ENCODE measurements at places on chromosomes 12 and 14.

- DNase-seq: peak; percentile 76
These were observed 105.8 kb downstream of the TGFB3 start for GRCh38 chr14:75875958-75876357.

DNA sequence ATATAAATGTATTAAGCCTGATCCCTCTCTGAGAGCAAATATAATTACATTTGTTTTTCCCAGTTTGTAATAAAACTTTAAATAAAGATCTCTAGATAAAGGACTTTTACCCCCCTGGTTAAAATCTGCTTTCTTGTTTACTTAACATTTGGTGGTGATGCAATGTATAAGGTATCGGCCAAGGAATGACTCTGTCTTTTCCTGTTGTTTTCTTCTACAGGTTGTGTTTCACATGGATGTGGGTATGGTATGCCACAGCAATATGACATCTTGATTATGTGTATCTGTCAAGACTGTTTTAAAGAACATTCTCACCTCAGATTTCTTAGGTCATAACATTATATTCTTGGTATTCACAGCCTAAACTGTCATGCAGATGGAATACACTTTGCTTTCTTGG, 210.6 kb upstream of the NOVA1 start:
- DNase-seq: no peak

- no peak for DNase-seq
These were observed 27.7 kb upstream of the BBS10 start for GRCh38 chr12:76375939-76376338.

- no peak for DNase-seq
These were observed 7.5 kb upstream of the CHD4 start for GRCh38 chr12:6614513-6615172.

DNA sequence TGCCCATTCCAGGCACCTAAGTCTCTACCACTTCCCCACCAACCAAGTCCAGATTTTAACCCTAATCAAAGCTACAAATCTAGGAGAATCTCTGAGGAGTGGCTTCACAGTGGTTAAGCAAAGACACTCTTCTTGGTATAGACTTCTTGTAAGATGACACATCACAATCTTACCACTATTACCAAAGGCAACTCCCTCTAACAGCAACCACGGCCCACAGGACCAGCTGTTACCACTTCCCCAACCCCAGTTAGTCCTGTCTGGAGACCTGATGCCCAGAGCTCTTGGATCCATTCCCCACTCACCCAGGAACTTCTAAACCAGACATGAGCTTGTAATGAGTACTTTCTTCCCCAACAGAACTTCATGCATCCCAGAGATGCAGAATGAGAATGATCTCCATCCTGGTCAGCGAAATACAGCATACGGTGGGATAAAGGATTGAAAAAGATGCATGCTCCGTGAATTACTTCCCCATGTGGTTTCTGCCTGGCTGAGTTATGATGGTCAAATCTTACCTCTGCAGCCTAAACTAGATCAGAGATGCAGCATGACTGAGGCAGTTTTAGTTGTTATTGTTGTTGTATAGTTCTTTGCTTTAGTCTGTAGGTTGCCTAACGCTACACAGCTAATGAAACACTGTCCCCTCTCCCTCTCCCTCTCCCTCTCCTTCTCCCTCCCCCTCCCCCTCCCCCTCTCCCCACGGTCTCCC, 87.7 kb upstream of the FOXN3 start:
- no peak for DNase-seq

DNA sequence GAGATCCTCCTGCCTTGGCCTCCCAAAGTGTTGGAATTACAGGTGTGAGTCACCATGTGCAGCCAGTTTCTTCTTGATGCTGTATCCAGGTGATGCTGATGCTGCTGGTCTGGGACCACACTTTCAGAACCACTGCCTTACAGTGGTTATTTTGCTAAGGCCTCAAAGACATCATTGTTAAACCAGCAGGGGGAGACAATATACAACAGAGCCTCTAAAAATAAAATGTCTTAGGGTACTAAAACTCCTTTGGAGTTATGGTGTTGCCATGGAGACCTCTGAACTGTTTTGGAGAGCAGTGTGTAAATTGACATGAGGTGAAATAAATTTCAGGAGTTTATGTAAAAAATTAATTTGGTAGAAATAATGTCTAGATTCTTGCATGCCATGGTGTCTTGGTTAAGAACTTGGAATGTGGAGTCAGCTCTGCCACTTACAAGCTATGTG, 1.1 kb upstream of the ARG2 start:
- peak; percentile 56 for DNase-seq

DNA sequence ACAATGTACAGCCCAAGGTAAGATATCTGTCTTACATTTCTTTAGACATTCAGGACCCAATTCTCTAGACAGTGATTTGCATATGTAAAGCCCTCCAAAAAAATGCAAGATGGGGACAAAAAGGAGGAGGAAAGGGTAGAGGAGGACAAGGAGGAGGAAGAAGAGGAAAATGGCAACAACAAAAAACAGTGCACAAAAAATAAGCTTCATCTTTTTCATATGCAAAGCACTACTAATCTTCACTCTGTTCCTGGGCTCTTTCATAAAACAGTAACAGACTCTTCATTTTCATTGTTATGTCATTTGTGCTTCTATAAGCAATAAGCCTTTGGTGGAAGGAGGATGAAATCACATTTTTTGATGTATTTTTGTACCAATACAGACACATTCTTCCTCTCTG, 61.4 kb downstream of the KCNH5 start:
- no peak for DNase-seq

- DNase-seq: no peak
These were observed 120.1 kb downstream of the SMOC1 start for GRCh38 chr14:69999261-69999674.

- peak; percentile 44 for DNase-seq
These were observed at the start of gene NTN4 for GRCh38 chr12:95790033-95790916. NTN4 (minus strand) TSS chr12:95790764; CDS start chr12:95790309, 455 bp downstream.

- DNase-seq: peak; percentile 64
These were observed 1.2 kb upstream of the NEMF start for GRCh38 chr14:49853572-49854375.

- DNase-seq: no peak
These were observed 237.4 kb upstream of the RGS6 start for GRCh38 chr14:71694591-71695530.

- no peak for DNase-seq
These were observed 129.4 kb upstream of the NPAS3 start for GRCh38 chr14:32809255-32809654.

DNA sequence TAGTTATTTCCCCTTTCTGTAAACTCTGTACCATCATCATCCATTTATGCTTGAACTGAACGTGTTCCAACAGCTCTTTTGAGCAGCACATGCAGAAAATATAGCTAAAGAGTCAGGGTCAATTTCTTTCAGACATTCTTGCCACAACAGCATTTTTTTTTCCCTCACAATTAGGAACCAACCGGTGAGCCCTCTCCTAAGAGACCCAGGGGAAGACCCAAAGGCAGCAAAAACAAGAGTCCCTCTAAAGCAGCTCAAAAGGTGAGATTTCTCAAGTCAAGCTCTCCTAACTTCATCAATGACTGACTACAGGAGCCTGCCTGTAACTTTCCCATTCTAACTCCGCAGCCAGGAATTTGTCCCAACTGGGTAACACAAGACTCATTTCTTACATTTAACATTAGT, 3.5 kb downstream of the HMGA2 start:
- no peak for DNase-seq

- DNase-seq: no peak
These were observed 15.1 kb downstream of the PHETA1 start for GRCh38 chr12:111353603-111354295.

DNA sequence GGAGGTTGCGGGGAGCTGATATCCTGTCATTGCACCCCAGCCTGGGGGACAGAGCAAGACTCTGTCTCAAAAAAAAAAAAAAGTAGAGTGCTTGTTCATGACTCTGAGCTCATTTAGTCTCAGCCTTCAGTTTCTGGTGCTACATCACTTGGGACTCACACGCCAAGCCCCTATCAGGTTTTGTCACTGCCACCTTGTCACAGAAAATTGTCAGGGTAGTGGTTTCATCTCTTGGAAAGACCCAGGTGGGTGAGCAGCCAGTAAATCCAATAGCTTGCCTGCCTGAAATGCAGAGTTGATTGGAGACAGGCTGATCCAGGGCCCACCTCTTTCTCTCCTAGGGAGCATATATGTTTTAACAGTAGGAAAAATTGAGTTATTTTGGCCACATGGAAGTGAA, 113.0 kb downstream of the FGD4 start:
- peak; percentile 34 for DNase-seq

GRCh38 chr12:26205941-26206340, 10.6 kb downstream of the SSPN start:
- no peak for DNase-seq

GRCh38 chr12:122859303-122860039, 24.2 kb downstream of the HIP1R start:
- no peak for DNase-seq

- no peak for DNase-seq
These were observed 129.4 kb downstream of the SCARB1 start for GRCh38 chr12:124734224-124734788.

- no peak for DNase-seq
These were observed 13.2 kb upstream of the C1S start for GRCh38 chr12:7047306-7047705.

DNA sequence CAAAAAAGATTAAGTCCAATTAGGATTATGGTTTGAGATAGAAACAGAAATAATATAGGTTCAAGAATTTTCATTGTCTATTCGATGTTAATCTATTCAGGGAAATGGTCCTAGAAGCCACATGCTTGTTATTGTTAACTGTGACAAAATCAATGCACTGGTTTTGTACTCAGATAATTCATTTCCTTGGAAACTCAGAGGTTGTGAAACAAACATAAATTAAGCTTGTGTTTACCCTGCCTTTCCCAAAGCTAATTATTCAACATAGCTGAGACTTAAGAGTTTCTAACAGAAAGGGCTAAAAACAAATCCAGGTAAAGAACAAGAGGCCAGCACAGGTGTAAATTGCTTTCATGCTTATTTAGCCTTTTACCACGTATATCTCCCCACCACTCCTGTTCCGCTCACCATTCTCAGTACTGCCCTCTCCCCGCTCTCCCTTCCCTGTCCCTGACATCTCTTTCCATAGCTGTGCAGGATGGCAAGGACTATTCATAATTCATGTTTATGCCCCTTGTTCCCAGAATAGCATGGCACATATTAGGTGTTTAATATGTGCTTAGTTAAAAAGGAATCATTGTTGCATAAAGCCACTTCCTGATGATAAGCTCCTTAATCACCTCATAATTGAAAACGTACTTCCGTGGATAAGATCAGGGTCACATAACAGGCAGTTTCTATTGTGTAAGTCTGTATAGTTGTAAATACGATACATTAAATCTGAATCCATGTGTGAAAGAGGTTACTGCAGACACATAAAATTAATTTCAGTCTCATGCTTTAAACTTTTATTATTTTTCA, 131.8 kb upstream of the USP15 start:
- no peak for DNase-seq

DNA sequence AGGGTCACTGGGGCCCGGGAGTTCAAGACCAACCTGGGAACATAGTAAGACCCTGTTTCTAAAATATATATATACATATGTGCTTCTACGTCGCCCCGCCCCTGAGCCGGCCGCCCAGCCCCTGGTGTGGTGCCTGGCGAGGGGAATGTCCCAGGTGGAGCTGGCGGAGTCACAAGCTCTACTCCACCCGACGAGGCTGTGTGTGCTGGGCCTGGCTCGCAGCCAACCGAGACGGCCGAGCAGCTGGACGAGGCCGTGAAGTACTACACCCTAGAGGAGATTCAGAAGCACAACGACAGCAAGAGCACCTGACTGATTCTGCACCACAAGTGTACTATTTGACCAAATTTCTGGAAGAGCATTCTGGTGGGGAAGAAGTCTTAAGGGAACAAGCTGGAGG, 22.1 kb upstream of the ITPK1 start:
- DNase-seq: no peak

DNA sequence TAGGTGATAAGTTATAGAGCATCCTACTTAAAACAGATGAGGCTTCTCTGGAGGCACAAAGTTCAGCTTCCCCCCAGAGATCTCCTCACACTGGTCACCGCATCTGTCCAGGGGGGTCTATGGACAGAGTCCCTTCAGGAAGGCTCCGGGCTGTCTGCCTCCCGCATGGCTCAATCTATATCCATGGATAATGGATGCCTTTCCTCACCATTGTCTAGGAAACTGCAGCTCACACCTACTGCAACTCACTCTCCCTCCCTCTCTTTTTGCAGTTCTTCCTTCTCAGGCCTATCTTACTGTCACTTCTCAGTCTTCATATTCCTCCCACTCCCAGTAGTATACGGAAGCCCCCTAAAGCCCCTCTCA, 100.6 kb upstream of the BCL2L14 start:
- DNase-seq: no peak

DNA sequence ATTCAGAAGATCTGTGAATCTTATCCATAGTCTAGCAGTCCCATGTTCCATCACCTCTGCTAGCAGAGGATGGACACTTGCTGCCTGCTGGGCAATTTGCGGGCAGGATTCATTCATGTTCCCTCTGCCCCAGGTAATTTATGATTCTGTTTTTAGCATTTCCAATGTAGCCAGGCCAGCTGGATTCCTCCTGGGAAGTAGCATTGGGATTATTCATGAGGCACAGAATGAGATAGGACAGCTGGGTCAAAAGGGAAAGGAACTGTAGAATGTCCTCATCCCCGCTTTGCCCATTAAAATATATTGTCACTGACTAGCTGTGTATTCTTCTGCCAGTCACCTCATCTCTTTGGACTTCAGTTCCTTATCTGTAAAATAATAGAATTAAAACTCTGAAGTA, 68.7 kb downstream of the SLC35F4 start:
- no peak for DNase-seq

DNA sequence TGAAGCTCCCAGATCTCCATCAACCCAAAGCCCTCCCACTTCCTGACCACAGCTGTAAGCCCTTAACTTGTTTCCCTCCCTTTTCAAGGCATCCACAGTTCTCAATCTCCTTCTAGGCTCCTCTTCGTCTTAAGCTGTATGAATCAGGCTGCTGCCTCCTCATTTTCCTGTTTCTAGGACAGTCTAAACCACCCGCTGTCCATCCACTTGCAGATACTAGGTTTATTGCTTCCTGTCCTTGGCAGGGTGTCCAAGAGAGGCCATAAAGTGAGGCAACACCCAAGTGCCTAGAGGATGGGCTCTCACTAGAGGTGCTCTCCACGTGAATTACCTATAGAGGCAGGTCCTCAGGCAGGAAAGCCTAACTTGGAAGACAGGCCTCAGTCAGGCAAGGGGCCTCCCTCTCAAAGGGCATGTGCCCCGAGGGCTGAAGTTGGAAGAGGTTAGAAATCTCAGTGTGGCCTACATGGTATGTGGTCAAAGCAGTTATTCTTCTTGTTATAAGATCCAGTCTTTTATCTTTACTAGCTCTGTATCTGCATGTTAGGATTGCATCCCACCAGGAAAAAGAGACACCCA, 8.8 kb upstream of the TMEM106C start:
- no peak for DNase-seq

- DNase-seq: no peak
These were observed 23.7 kb downstream of the NCOR2 start for GRCh38 chr12:124543590-124544310.

- DNase-seq: no peak
These were observed 46.1 kb downstream of the STX2 start for GRCh38 chr12:130792821-130793553.

DNA sequence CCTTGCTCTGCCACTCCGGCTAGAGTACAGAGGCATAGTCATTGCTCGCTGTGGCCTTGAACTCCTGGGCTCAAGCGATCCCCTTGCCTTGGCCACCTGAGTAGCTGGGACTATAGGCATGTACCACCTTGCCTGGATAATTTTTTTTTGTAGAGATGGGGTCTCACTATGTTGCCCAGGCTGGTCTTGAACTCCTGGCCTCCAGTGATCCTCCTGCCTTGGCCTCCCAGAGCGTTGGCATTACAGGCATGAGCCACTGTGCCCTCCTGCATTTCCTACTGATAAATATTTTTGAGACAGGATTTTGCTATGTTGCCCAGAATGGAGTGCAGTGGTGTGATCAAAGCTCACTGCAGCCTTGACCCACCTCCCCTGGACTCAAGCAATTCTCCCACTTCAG, 9.4 kb downstream of the EMG1 start:
- DNase-seq: no peak

Measured in MM.1S (cell line).